Uterus (tissue), 4 donors: ENCODE measurements at places on chromosomes 3 and 15. TPM values are rescaled to one million over a fixed set of nuclear protein-coding genes. Genes with fewer than 3 reads are reported as not detected.

GRCh38 chr3:56923526-56924224, 121.9 kb upstream of the ARHGEF3 start:
- DNase-seq = no peak

- no peak for DNase-seq
Measured at GRCh38 chr15:71290002-71290401, 174.7 kb downstream of the THSD4 start.

GRCh38 chr3:191378142-191378812, 48.0 kb upstream of the UTS2B start:
- DNase-seq = no peak

GRCh38 chr3:192187485-192188051, 539.8 kb downstream of the FGF12 start:
- DNase-seq = no peak

CCR8 gene
- total RNA-seq = not detected

ACKR2 gene
- total RNA-seq = 1.5 TPM

RASGRP1 gene
- not detected for total RNA-seq
